ENCODE measurements at places on chromosomes 16 and 17.
A peak's percentile ranks its signal among the peaks of the same experiment; 100 is the strongest.

GRCh38 chr17:6591599-6592158, 35.3 kb upstream of the PITPNM3 start:
- H3K27me3 ChIP-seq, result no peaks in the 10 kb centered on the region
- DNase-seq, result no peak
- no peak overlapping the region for H3K4me3 ChIP-seq

DNA sequence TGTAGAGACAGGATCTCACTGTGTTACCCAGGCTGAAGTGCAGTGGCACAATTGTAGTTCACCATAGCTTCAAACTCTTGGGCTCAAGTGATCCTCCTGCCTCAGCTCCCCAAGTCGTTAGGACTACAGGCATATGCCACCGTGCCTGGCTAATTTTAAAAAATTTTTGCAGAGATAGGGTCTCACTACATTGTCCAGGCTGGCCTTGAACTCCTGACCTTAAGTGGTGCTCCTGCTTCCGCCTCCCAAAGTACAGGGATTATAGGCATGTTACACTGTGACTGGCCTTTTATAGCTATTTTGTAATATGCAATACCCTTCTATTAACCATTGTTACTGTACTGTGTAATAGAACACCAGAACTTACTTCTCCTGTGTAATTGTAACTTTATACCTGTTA, 139.3 kb upstream of the ZNF267 start:
- H3K36me3 ChIP-seq, result no peaks in the 10 kb centered on the region
- H3K27me3 ChIP-seq, result no peaks in the 10 kb centered on the region
- no peak overlapping the region for H3K4me3 ChIP-seq
- no peak overlapping the region for H3K27ac ChIP-seq
- no peak for DNase-seq

GRCh38 chr17:69500911-69501429, 86.5 kb downstream of the MAP2K6 start:
- H3K27ac ChIP-seq, result no peak overlapping the region
- H3K36me3 ChIP-seq, result no peaks in the 10 kb centered on the region
- H3K4me3 ChIP-seq, result no peak overlapping the region
- DNase-seq, result no peak
- no peaks in the 10 kb centered on the region for H3K27me3 ChIP-seq

DNA sequence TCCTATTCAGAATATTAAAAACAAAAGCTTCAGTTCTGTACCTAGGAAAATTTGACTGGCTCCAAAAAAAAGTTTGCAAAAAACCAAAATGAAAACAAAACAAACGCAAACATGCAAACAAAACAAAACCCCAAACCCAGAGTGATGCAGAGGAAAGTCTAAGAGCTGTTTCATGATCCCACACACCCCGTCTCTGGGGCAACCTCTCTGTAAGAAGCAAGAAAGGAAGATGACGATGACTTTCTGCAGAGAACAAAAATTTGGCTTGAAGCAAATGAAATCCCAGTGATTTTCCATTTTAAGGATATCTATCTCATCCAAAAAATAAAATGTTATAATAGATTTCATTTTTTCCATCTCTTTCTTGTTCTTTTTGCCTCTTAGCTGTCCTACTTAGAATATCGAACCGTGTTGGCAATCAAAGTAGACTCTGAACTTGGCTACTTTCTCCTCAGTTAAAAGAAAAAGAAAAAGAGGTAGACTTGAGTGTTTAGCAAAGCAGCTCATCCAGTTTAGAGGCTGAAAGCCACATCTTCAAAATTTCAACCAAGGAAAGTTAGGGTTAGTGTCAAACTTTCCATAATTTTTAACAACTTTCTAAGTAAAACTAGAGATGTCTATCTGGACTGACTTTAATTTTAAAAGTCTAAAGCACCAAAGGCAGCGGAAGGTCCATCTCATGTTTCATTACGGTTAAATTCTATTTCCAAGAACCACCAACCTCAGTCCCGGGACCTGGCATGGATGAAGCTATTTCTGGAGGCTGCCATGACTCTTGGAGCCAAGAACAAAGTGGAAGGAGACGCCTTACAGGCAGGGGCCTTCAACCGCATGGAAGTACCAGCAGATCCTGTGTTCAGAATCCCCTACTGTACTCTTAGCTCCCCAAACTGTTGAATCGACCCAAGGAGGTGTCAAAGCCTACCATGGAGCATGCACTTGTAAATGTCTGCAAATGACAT, 180.8 kb downstream of the XYLT1 start:
- H3K27me3 ChIP-seq, result no peaks in the 10 kb centered on the region
- DNase-seq, result no peak
- no peaks in the 10 kb centered on the region for H3K36me3 ChIP-seq
- H3K4me3 ChIP-seq, result no peak overlapping the region
- H3K4me1 ChIP-seq, result no peaks in the 10 kb centered on the region

GRCh38 chr17:48546137-48546923, 1.4 kb upstream of the HOXB2 start:
- H3K4me3 ChIP-seq, result no peak overlapping the region
- peaks cover 7% of the 10 kb centered on the region for H3K36me3 ChIP-seq
- peaks cover 43% of the 10 kb centered on the region for H3K4me1 ChIP-seq

DNA sequence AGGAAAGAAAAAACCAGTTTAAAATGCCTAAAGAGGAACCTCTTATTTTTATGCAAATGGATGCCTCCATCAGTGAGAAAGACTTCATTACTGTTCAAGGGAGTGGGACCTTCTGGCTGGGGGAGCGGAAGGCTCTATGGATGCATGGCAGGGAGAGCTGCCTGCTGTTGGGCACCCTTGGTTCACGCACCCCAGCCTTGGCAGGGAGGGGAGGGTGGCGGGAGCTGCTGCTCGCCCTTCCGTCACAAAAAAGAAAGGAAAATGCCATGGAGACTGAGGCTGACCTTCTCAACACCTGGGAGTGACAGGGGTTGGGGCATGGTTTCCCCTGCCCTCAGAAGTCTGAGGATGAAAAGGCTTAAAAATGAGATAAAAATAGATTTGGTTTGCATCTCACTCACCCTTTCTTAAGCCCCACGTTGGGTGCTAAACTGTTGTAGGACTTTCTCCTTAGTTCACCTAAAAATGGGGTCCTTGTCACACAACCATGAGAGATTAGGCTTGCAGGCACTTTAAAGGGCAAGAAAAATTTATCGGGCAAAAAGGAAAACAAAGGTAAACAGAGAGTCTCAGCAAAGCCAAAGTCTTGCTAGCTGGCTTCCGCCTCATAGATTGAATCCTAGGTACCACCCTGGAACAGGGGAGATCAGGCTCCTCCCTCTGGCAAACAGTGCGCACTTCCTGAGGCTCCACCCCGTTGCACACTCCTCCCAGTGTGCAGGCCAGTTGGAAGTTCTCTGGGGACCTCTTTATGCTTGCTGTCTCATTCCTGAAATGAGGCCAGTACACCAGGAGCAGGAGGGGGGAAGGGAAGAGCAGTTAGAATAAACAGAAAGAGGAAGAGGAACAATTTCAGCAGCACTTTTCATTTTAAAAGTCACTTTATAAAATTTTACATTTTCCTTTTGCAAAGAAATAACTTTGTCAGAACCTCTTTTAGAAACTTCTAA, 31.6 kb downstream of the PHKB start:
- no peak overlapping the region for H3K27ac ChIP-seq
- no peak overlapping the region for H3K4me3 ChIP-seq
- no peaks in the 10 kb centered on the region for H3K27me3 ChIP-seq
- H3K4me1 ChIP-seq, result no peaks in the 10 kb centered on the region
- no peak for DNase-seq

DNA sequence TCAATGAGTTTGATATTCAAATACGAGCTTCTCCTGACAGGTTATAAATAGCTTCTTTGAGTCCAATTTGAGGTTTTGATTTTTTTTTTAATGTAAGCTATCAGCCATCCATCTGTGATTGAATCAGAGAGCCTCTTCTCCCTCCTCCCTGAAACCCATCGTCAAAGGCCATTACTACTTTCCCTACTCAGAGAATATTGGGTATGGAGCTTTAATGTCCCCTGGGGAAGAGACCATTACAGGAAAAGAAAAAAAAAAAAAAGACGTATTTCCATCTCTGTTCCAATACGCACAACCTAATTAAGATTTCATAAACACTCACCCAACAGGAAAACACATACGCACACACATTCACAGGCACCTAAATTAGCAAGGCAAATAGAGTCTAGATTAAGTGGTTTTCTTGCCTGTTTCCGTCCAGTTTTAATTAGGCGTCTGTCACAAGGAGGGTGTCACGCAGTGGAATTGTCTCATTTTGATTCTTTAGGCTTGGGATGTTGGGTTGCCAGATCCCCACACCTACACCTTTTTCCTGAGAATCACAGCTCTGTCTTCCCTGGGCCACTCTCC, 194.3 kb upstream of the RPL38 start:
- H3K27me3 ChIP-seq, result no peaks in the 10 kb centered on the region
- H3K4me1 ChIP-seq, result no peaks in the 10 kb centered on the region
- no peak overlapping the region for H3K4me3 ChIP-seq
- no peak overlapping the region for H3K27ac ChIP-seq
- H3K36me3 ChIP-seq, result no peaks in the 10 kb centered on the region

- H3K36me3 ChIP-seq, result no peaks in the 10 kb centered on the region
- H3K27ac ChIP-seq, result no peak overlapping the region
- no peaks in the 10 kb centered on the region for H3K4me1 ChIP-seq
- no peak for DNase-seq
- H3K4me3 ChIP-seq, result no peak overlapping the region
Measured at GRCh38 chr17:11499881-11500280, 98.4 kb upstream of the DNAH9 start.

DNA sequence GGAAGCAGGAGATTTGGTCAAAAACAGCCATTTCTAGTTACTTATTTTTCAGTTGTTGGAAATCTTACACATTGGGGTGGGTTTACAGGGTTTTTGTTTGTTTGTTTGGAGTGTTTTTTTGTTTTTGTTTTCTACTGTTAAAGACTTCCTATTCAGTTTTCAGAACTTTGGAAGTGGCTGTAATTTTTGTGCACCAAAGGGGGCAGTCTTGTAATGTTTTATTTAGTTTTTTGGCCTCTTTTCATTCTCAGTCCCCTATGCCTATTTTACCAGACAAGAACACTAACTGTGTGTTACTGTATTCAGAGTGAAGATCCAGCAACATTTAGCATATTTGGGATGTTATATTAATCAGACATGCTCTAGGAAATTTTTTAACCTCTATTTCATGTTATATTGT, 20.6 kb downstream of the TPPP3 start:
- peak; percentile 40 for DNase-seq
- H3K36me3 ChIP-seq, result no peaks in the 10 kb centered on the region
- no peaks in the 10 kb centered on the region for H3K4me1 ChIP-seq

DNA sequence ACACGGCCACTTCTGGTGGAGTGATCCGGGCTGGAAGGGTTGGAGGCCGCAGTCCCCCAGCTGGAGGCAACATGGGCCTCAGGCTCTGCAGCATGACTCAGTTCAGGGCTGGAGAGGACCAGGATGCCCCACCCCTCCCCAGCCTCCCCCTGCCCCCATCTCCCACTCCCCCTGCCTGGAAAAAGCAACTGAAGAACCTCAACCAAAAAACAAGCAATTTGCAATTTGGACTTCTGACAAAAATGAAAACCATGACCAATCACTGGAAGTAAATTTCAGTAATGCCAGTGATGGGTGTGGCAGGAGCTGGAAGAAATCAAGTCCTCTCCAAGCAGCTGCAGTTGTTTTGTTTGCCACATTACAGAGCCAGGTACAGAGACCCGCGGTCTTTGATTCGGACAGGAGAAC, 6.6 kb upstream of the MIF4GD start:
- no peak overlapping the region for H3K4me3 ChIP-seq
- H3K36me3 ChIP-seq, result no peaks in the 10 kb centered on the region
- H3K27me3 ChIP-seq, result no peaks in the 10 kb centered on the region
- no peak overlapping the region for H3K27ac ChIP-seq
- H3K4me1 ChIP-seq, result no peaks in the 10 kb centered on the region
- no peak for DNase-seq

DNA sequence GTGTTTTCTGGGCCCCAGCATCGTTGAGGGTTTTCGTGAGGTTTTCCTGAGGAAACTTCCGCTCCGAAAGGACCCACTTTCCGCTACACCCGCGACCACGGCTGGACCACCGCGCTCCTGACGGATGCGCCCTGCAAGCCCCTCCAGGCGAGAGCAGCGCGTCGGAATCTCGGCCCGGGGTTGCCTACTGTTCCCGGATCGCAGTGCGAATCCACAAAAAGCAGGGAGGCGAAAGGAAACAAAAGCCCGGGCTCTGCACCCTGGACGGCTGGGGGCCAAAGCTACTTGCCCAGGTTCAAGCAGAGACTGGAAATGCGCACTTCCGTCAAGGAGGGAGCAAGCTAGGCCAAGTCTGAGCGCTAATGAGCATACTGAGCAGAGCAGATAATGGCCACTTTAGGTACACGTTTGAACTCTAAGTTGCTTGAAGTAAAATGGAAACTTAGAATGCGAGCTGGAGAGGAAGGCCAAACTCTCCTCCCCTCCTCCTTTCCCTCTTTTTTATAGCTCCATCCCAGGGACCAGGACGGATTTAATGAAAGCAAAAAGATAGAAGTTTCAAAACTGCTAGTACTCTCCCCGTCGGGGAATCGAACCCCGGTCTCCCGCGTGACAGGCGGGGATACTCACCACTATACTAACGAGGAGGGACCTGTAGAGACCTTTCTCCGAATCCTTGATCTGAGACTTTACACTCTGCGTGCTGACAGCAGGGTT, 11.4 kb upstream of the AURKB start:
- peak overlapping the region; percentile 90 for H3K27ac ChIP-seq
- H3K4me1 ChIP-seq, result peaks cover 9% of the 10 kb centered on the region
- H3K36me3 ChIP-seq, result no peaks in the 10 kb centered on the region
- peak; percentile 94 for DNase-seq
- peak overlapping the region; percentile 21 for H3K4me3 ChIP-seq

DNA sequence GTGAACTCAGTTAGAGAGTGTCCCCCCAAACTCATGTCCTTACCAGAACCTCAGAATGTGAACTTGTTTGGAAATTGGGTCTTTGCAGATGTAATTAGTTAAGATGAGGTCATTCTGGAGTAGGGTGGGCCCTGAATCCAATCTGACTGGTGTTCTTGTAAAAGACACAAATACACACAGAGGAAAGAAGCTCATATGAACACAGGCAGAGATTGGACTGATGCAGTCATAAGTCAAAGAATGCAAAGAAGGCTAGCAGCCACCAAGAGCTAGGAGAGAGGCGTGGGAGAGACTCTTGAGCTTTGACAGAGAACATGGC, 2.1 kb upstream of the NAGPA start:
- no peak for DNase-seq
- no peaks in the 10 kb centered on the region for H3K27me3 ChIP-seq
- peaks cover 12% of the 10 kb centered on the region for H3K4me1 ChIP-seq
- no peak overlapping the region for H3K27ac ChIP-seq
- no peak overlapping the region for H3K4me3 ChIP-seq

DNA sequence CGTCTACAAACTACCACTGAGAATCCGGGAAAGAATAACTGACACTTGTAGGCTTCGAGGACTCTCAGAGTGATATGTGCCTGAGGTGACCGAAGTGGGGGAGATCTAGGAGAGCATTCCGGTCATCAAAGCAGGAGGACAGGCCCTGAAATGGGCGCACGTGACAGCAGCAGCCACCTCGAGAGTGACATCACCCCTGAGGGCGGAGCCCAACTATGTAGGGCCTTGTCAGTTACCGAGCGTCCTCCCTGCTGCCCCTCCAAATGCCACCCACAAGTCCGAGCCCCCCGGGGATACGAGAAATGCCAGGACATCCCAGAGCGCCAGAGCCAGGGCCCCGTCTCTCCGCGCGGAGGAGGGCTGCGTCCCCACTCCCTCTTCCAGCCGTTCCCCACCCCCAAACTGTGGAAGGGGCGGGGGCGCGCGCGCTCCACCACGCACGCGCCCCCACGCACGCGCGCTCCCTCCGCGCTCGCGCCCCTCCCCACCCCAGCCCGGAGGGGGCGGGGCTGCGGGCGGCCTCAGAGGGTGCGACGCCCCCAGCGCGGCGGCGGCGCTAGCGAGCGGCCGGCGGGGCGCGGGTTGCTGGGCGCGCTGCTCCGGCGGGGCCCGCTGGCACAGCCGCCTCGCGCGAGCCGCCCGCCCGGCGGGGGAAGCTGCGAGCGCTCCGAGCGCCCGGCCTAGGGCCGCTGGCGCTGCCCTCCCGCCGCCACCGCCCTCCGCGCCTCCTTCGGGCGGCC, at the start of gene TANC2:
TANC2 (plus strand) TSS at position 550 of the 740 bp plus-strand sequence. CDS start 43,325 bp downstream, outside the sequence.
- peaks cover 19% of the 10 kb centered on the region for H3K4me1 ChIP-seq
- H3K27ac ChIP-seq, result peak within 1 kb of the TSS; percentile 35
- DNase-seq, result peak; percentile 81
- H3K4me3 ChIP-seq, result peak within 1 kb of the TSS; percentile 77
- H3K27me3 ChIP-seq, result peaks cover 6% of the 10 kb centered on the region
